ENCODE measurements at places on chromosomes 16 and 17.
A peak's percentile ranks its signal among the peaks of the same experiment; 100 is the strongest.

GRCh38 chr17:42843358-42843934 lies 934 bp upstream of the AOC2 start:
- peak; percentile 55 for DNase-seq

GRCh38 chr17:30532871-30533270 lies 55.7 kb downstream of the GOSR1 start:
- DNase-seq: no peak

GRCh38 chr16:88378836-88379693 lies 3.7 kb upstream of the ZNF469 start:
- DNase-seq: no peak

- DNase-seq: no peak
Measured at GRCh38 chr16:90009172-90009899, 9.9 kb downstream of the DBNDD1 start.

- DNase-seq: peak; percentile 43
Measured at GRCh38 chr17:10050597-10051101, 145.6 kb upstream of the RCVRN start.

DNA sequence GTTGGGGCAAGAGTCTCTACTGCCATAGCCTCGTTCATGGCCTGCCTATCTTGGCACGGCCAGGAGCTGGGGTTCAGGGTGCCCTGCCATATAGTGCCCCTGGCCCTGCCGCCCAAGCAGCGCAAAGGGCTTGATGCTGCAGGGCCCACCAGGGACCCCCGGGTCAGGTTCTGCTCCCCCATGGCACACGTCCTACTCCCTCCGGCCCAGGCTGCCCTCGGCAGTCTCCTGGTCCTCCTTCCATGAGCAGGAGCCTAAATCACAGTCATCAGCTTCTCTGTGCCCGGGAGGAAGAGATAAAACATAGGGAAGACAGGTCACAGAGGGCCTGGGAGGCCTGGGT lies 55.9 kb upstream of the MTSS2 start:
- DNase-seq: no peak

DNA sequence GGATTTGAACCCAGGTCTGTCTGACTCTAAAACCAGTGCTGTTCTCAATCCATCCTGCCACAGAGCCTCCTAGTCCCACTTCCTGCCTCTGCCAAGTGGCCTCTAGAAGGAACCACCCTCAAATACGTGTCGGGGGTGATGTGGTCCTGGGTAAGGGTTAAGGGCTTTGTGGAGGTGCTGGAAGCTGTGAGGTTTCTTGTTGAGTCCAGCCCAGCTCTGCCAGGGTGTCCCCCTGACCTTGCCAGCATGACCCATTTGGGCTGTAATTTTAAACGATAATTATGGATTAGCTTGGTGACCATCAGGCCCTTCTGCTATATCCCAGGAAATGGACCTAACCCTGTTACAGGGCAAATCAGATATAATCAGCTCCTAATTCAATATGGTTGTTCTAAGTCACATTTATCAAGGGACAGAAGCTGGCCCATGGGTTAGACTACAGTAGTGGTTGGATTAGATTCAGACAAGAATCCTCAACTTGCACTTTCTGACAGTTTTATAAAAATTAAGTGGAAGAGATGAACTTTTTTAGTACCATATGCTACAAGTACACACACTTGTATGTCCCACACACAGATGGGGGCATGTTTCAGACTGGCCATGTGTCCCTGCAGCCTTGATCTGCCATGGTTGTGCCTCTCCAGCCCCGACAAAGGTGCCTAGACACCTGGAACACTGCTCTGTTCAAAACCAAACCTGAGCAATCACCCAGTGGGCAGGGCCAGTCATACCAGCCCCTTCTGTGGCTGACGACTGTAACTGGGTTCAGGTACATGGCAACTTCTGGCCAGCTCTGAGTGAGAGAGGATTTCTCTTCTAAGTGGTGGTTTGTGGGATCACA lies 48.0 kb downstream of the SMPD3 start:
- no peak for DNase-seq

- DNase-seq: peak; percentile 65
Measured at GRCh38 chr16:15509051-15509592, 74.7 kb downstream of the BMERB1 start.

DNA sequence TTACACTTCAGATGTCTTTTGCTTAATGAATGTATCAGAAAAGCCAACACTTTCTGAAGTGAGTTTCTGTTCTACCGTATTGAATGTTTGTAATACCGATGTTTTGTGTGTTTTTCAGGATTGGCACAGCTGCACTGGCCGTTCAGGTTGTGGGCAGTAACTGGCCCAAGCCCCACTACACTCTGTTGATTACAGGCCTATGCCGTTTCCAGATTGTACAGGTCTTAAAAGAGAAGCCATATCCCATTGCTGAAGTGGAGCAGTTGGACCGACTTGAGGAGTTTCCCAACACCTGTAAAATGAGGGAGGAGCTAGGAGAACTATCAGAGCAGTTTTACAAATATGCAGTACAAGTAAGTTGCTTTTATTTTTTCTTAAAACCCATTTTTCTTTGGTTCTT lies 4.7 kb upstream of the ABCC11 start:
- DNase-seq: no peak

- peak; percentile 26 for DNase-seq
Measured at GRCh38 chr16:55411231-55411630, 67.8 kb upstream of the MMP2 start.

DNA sequence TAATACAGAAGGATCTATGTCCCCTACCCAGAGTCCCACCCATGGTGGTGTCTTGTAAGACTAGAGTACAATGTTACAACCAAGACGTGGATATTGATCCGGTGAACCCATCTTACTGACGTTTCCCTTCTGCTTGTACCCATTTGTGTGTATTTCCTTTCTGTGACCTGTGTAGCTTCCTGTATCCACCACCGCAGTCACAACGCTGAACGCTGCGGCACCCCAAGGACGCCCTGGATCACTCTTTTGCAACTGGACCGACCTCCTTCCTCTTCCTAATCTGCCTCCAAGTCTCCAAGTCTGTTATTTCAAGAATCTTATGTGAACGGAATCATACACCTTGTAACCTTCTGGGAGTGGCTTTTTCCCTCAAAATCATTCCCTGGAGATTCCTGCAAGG lies 33.5 kb upstream of the CBX4 start:
- no peak for DNase-seq

Measured in fibroblast of skin of right biceps (primary cell).